Ovary (tissue), 10 donors: ENCODE measurements at places on chromosomes 11 and 22. TPM values are rescaled to one million over a fixed set of nuclear protein-coding genes. Genes with fewer than 3 reads are reported as not detected.

Gene PKDREJ
- total RNA-seq, result 0.17 TPM

Gene TRIM44
- 47.3 TPM for total RNA-seq

Gene MRGPRE
- total RNA-seq, result not detected

Gene DGCR6
- total RNA-seq, result 0.92 TPM

Gene MICAL3
- total RNA-seq, result 84.5 TPM

Gene RBFOX2
- total RNA-seq, result 71.1 TPM

Gene SLC5A4
- total RNA-seq, result 1.3 TPM

Gene APOA5
- 0.35 TPM for total RNA-seq

DNA sequence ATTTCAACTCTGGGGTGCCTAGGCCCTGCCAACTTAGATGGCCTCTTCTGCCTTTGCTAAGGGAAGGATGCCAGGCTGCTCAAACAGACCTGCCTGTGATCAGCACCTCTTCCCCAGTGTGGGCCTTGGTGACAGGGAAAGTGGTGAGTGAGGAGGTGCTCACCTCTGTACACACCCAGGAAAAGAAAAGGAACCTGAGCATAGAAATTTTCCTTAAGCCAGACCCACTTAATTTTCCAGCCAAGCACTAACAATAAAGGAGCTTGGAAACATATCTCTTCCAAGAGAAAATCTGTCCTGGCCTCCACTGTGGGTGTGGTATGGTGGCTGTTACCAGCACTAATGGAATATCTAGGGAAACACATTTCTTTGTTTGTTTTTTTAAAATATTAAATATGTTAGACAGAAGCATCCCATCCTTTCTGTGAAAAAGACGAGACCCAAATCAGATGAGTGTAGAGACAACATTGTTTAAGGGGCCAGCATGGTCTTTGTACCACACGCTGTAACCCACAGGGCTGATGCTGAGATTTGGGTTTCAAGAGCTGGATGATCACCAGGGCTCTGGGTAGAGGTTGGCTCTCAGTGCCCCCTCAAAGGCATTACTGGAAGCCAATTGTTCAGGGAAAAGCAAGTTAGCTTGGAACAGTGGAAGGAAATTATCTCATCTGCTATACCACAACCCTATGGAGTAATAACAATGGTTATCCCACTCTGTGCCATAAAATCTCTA lies 472.2 kb downstream of the INSC start:
- no peak for DNase-seq

GRCh38 chr22:36136988-36137387 lies 23.6 kb downstream of the APOL3 start:
- DNase-seq, result no peak

DNA sequence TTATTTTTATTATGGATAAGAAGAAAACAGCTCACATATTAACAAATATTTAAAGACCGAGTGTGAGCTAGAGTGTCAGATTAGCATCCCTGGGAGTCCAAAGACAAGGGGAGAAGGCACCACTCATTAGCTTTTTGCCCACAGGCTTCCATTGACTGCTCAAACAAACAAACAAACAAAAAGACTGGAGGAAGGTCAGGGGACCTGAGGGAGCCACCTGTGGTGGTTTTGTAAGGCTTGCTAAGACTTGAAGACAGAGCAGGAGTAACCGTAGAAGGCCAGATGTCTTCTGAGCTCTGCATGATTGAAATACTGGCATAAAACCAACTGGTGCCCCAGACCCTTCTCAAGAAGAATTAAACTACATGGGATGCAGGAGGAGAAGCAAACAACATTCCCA lies 395.2 kb upstream of the CNTN5 start:
- no peak for DNase-seq

GRCh38 chr11:78419327-78419726 lies 1.7 kb upstream of the GAB2 start:
- DNase-seq, result peak; percentile 68

DNA sequence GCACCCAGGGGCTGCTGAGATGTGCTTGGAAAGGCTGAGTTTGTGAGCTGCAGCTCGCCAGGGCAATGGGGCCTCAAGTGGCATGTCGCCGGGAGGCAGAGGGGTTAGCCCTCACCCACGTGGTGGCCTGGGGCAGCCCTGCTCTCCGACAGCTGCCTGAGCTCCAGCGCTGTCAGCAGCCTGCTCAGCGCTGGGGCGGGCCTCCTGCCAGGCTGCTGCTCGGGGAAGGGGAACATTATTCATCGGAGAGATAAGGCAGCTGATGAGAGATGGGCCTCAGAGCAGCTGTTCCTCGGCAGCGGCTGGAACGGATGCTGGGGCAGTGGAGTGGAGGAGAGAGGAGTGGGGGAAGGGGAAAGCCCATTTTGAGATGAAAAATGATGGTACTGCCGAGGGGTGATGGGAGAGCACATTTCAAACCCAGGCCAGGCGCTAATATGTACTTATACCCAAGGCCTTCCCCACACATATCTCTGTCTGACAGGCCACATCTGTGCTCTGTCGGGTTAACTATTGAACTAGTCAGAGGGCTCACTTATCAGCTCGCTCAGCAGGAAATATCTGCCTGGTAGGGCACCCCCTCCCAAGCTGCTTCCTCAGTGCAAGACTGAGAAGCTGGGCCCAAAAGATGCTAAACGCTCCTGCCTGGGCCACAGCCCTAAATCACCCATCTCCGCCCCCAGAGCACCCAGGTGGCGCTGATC lies 79.5 kb downstream of the TIMP3 start:
- DNase-seq, result peak; percentile 91

DNA sequence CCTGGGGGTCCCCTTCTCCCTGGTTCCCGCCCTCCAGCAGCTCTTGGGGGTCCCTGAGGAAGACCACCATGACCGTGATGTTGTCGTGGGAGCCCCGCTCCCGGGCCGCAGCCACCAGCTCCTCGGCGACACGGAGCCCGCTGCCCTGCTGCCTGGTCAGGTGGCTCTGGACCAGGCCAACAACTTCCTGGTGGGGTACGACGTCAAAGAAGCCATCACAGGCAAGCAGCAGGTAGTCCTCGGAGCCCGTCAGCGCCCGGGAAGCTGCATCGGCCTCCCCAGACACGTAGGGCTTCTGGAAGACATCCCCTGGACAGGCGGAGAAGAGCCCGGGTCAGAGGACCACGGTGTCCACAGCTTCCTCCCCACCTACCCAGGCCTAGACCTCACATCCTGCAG lies 29.5 kb downstream of the PPM1F start:
- DNase-seq, result no peak

GRCh38 chr11:126707498-126707897 lies 293.1 kb downstream of the KIRREL3 start:
- no peak for DNase-seq

- DNase-seq, result no peak
Measured at GRCh38 chr11:117095284-117096161, 2.7 kb downstream of the SIK3 start.

GRCh38 chr11:84685976-84686375 lies 941.2 kb downstream of the DLG2 start:
- DNase-seq, result no peak

GRCh38 chr11:131925829-131926228 lies 555.4 kb downstream of the NTM start:
- DNase-seq, result no peak

GRCh38 chr11:19947537-19948114 lies 212.6 kb downstream of the DBX1 start:
- DNase-seq, result no peak

DNA sequence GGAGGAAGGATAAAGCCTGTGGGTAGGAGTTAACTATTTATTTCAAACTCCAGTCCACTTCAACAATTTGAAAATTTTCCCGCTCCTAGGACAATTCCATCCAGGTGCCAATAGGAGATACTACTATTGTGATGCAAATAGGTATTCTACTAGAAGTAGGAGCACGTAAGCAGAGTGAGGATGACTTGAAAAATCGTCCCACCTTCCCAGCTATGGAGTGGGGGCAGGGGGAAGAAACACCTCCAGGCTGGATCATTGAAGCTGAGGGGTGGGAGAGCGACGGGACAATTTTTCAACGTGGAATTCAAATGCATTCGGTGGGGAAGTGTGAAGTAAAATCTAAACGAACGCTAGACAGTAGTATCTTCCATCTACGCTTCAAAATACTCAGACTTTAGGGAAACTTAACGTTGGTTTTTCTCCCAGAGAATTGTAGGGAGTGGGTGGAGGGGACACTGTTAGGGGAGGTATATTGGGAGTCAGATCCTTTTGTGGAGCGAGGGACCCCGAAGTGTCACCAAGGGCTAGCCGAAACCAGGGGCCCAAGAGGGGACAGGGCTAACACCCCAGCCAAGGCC lies 523 bp upstream of the ARHGAP42 start:
- no peak for DNase-seq

GRCh38 chr22:43625242-43625641 lies 186.9 kb downstream of the EFCAB6 start:
- DNase-seq, result no peak

DNA sequence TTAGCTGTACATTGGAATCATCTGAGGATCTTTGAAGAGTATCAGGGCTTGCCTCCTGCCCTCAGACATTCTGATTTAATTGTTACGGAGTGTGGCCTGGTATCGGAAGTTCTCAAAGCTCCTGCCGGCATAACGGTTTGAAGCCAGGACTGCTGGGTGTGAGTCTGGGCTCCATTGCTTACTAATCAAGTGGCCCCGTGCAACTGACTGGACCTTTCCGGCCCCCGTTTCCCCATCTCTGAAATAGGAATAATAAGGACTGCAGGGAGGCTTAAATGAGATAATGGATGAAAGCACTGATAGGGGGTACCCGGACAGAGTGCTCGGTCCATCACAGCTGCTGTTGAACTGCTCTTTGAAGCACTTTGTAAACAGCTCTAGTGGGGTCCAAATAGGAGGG lies 1.7 kb downstream of the PLEKHB1 start:
- no peak for DNase-seq

- DNase-seq, result no peak
Measured at GRCh38 chr11:37916331-37916730, 1318.3 kb upstream of the RAG2 start.

- no peak for DNase-seq
Measured at GRCh38 chr11:36019005-36019596, 75.2 kb downstream of the LDLRAD3 start.

DNA sequence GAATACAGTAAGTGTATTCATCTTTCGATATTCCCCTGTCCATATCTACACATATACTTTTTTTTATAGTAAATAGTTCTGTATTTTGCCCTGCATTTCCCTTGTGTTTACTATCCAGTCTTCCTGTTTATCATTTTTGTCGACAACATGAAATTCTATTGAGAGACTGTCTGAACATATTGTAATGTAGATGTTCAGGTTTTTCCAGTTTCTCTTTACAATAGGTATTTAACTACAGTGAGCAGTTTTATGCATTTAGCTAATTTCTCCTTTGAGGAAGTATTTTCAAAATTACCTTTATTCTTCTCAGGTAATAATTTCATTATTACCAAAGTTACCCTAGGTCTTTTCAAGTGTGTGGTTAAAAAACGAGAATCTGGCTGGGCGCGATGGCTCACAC lies 16.7 kb downstream of the PIK3IP1 start:
- no peak for DNase-seq

DNA sequence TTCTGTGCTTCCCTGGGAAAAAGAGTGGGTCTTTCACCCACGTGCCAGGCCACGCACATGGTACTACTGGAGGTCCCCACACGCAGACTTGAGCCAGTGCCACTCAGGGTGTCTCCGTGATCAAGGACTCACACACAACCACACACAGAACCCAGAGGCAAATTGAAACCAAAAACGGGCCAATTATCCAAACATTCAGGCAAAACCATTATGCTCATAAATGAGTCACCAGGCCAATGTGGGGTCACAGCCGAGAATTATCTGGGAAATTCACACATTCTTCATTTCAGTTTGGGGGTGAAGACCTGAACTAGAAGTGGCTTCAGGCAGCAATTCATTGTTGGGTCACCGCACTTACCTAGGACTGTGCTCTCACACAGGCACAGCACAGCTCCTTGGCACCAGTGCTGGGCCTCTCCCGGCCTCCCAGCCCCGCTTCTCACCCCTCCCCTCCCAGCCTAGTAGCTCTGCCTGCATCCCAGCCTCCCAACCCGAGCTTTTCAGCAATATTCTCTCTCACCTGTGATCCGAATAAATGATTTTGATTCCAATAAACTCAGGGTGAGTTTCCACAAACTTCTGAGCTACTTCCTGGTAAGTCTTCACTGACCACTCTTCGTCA lies 28.0 kb downstream of the ADA2 start:
- no peak for DNase-seq

DNA sequence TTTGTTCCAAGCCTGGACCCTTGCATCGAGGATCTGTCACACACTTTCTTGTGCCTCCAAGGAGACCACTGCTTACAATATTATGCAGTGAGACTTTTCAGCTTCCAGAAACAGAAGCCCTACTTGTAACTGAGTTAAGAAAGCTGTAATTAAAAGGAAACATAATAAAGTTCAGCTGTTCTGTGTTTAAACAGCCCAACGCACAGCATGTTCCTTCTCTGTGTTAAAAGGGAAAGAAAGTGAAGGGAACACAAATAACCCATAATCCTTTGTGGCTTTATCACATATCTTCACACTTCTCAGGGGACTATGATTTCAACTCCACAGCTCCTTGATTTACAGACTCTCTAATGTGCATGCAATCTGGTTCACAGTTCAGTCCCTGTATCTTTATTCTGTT lies 200.3 kb upstream of the MTNR1B start:
- DNase-seq, result no peak

- DNase-seq, result no peak
Measured at GRCh38 chr11:20042811-20043341, 117.4 kb downstream of the DBX1 start.

DNA sequence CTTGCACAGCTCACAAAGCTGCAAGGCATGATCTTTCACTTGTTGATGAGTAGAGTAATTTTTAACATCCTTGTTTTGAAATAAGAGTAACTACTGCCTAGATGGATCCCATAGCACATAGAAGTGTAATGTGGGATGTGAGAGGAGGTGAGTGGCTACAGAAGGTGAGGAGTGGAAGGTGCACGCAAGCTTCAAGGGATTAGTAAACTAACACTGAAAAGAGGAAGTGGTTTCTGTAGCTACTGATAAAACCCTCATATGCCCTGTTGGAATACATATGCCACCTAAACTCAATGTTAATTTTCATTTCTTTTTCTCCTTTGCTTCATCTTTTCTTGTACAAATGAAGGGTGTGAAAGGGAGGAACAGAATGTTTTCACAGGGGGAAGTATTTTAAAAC lies 22.0 kb upstream of the CTSC start:
- no peak for DNase-seq

GRCh38 chr22:49413551-49413950 lies 414.1 kb downstream of the BRD1 start:
- DNase-seq, result no peak

DNA sequence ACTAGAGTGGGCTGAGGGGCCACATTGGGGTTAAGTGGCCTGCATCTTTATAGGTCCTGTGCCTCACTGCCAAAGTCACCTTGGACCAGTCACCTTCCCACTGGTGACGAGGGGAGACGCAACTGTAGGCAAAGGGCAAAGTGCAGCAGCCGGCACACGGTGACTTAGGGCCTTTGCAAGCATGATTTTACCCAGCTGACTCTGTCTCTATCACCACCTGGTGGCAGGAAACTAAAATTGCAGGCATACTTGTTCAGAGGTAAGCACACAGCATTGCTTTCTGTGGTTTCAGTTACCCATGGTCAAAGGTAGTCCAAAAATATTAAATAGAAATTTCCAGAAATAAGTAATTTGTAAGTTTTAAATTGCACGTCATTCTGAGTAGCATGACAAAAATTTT lies 1164.4 kb downstream of the BRD1 start:
- no peak for DNase-seq

- peak; percentile 80 for DNase-seq
Measured at GRCh38 chr22:24455751-24456426, 28.5 kb downstream of the ADORA2A start.

- DNase-seq, result no peak
Measured at GRCh38 chr22:47100646-47101200, 338.3 kb downstream of the TBC1D22A start.
